Activated T-helper 17 cell treated with anti-CD3 and anti-CD28 coated beads, Interleukin-2, amount 50 U/mL, for 72 hours (primary cell): ENCODE measurements at places on chromosomes 16 and 17.
A peak's percentile ranks its signal among the peaks of the same experiment; 100 is the strongest.

- ATAC-seq: no peak
These were observed 59.0 kb downstream of the TANGO6 start for GRCh38 chr16:68902003-68902968.

DNA sequence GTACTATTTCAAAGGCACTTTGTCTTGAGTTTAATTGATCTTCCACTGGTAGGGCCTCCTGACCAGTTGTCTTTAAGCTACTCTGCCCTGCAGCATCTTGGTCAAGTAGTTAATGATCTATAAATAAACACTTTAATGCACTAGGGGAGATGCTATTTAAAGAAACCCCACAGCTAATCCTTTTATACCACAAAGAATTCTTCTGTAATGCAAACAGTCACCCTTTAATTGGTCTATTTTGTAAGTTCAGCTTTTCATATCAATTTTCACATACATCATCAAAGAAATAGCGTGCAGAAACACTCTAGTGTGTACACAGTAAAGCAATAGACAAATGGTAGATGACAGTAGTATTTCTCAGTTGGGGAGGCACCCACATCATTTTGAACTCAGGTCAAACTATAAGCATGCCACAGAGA is 70.3 kb downstream of the PMP22 start:
- ATAC-seq: no peak

- ATAC-seq: no peak
These were observed 1.2 kb upstream of the KRT17 start for GRCh38 chr17:41625602-41626001.

DNA sequence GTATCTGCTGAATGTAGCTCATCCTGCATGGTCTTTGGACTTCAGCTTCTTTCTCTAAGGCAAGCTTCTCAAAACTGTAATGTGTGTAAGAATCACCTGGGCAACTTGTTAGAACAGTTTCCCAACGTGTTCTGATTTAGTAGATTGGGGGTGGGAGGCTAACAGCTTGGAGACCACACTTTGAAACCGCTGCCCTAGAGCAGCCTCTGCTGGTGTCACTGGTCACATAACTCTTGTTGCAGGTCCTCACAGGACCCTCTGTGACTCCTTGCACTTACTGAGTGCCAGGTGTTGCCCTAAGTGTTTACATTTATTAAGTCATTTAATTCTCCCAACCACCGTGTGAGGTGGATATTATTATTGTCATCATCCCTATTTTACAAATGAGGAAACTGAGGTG is 9.9 kb downstream of the SLC35G3 start:
- no peak for ATAC-seq

- peak; percentile 12 for ATAC-seq
These were observed 391.3 kb upstream of the CDH5 start for GRCh38 chr16:65975049-65975708.

DNA sequence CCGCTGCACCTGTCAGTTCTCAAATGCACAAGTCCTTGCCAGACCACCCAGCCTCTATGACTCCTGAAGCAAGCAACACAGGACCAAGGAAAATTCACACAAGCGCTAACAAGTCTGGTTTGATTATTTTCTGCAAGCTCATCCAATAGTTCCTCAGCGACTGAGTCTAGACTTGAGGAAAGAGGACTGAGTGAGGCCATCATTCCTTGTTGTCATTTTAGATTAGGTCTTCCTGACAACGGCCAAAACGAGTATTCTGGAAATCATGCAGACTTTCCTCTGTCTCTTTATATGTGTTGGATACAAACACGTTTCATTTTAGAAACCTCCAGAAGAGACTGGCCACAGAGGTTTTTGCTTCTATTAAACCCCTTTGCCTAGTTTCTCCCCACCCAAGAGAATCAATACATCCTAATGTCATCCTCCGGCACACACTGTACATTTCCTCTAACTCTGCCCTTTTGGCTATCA is 561 bp downstream of the CCDC47 start:
- no peak for ATAC-seq

- ATAC-seq: no peak
These were observed 16.3 kb downstream of the TTLL6 start for GRCh38 chr17:48800626-48801217.

DNA sequence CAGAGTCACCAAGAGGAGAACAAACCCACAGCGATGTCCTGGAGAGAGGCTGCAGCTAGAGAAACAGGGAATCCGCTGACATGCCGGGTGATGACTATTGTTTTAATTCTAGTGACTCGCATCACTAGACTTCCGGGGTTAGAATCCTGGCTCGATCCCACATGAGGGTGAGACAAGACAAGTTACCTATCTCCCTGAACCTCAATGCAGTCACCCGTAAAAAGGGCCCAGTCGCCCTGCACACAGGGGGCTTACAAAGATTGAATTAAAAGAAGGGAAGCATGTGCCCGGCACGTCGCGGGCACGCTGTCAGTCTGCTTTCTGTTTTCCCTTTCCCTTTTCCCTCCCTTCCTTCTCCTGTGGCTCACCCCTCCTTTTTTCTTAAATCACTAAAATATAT is 212.9 kb upstream of the FOXF1 start:
- ATAC-seq: no peak

DNA sequence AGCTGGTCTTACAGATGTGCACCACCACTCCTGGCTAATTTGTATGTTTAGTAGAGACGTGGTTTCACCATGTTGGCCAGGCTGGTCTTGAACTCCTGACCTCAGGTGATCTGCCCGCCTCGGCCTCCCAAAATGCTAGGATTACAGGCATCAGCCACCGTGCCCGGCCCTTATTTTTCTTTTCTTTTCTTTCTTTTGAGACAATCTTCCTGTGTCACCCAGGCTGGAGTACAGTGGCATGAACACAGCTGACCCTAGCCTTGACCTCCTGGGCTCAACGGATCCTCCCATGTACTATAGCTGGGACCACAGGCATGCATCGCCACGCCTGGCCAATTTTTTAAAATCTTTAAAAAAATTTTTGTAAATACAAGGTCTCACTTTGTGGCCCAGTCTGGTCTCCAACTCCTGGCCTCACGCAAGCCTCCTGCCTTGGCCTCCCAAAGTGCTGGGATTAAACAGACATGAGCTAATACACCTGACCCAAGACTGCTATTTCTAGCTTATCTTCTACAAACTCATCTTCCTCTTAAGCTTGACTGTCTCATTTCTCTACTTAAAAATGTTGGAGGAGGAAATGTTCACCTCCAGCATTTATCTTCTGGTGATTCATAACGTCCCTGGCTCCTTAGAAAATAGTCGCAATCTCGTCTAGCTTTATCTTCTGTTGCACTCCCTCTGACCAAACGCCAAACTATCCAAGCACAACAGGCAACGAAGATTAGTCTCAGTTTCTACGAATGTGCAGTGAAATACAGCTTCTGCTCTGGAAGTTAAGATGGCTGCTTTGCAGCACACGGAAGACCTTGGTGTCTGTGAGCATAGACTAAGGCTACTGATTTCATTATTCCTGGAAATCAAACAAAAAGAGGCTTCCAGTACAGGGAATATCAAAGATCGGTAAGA is 8.2 kb upstream of the TMEM94 start:
- no peak for ATAC-seq

DNA sequence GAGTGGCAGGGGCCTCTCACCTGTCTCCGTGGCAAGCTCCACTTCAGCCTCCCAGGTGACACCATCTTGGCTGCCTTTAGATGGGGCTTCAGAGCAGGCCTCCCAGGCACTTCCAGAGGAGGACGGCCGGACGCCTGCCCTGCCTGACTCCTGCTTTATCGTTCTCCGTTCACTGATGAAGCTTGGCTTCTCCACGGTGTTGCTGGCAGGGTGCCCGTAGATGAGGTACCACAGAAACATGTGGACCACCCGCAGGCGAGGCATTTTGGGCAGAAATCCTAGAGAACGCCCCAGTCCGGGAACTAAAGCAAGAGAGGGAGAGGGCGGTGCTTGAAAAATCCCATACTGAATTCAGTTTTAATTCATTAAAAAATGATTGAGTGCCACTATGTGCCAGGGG is 54.5 kb downstream of the GTF3C1 start:
- no peak for ATAC-seq

DNA sequence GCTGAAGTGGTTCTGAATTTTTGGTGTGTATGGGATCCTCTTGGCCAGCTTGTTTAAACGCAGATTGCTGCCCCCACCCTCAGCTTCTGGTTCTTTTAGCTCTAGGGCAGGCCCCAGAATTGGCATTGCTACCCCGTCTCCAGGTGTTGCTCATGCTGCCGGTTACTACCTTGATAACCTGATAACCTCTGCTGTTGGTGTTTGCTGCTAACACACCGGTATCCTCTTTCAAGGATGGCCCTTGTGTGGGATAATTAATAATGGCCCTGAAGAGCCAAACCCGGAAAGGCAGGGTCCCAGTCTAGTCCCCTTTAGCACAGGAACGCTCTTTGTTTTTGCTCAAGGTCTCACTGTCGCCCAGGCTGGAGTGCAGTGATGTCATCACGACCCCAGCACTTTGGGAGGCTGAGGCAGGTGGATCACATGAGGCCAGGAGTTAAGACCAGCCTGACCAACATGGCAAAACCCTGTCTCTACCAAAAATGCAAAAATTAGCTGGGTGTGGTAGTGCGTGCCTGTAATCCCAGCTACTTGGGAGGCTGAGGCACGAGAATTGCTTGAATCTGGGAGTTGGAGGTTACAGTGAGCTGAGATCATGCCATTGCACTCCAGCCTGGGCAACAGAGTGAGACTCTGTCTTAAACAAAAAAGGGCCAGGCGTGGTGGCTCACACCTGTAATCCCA is 1.3 kb upstream of the ST3GAL2 start:
- ATAC-seq: no peak

DNA sequence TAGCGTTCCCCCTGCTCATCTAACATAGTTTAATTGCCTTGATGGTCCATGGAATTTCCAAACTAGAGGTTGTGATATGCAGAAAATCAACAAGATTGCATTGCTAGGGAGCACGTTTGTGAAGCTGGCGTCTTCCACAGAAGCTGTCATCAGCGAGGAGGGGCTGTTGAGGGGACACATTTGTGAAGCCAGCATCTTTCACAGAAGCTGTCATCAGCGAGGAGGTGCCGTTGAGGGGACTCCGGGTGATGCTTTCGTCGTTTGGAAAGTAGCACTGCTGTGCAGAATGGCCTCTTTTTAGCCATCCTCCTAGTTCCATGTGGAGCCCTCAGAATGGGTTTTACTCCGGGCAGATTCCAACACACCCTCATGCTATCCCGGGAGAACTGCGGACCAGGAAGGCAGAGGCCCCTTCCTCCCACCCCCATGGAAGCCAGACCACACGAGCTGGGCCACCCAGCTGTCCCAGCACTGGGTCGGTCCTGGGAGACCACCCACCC is 119.6 kb upstream of the CHMP6 start:
- no peak for ATAC-seq

DNA sequence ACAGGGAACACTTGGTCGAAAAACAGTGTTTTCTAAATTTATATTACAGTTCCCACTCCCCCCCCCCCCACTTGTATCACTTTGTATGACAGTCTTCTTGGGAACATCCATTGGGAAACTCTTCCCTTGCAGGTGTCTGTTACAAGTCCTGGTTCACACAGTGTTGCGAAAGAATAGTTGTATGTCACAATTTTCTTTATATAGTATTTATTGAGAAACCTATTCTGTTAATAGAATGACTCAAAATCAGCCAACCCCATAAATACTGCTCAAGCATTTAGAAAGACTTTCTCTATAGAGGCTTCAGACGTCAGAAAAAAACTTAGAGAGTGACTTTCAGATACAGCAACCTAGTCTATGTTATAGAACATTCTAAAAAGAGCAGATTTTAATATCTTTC is 414.4 kb downstream of the WWOX start:
- ATAC-seq: no peak

- peak; percentile 20 for ATAC-seq
These were observed 12.3 kb downstream of the CHMP6 start for GRCh38 chr17:81003711-81004475.

GRCh38 chr17:35493040-35493439 is 44.4 kb downstream of the SLFN12L start:
- ATAC-seq: no peak

- ATAC-seq: no peak
These were observed 19.9 kb upstream of the PLLP start for GRCh38 chr16:57304169-57305061.

- ATAC-seq: peak; percentile 51
These were observed 1.5 kb downstream of the HCFC1R1 start for GRCh38 chr16:3022208-3022683.

DNA sequence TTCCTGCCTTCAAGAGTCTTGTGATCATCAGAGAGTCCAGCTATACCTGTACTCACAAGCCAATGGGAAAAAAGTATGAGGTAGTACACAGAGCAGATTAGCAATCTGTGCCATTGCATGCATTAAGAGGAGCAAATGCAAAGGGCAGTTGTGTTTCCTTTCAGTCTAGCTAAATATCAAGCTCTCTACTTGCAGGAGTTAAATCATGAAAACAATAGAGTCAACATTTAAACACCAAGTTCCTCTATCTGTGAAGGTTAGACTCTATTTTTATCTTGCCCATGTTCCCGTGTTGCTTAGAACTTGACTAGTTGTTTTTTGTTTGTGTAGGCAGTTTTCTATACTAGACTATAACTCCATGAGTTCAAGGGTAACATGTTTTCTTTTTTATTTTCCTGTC is 4.7 kb upstream of the FAM20A start:
- no peak for ATAC-seq

GRCh38 chr17:75289832-75290337 is 652 bp upstream of the SLC25A19 start:
- ATAC-seq: peak; percentile 34

DNA sequence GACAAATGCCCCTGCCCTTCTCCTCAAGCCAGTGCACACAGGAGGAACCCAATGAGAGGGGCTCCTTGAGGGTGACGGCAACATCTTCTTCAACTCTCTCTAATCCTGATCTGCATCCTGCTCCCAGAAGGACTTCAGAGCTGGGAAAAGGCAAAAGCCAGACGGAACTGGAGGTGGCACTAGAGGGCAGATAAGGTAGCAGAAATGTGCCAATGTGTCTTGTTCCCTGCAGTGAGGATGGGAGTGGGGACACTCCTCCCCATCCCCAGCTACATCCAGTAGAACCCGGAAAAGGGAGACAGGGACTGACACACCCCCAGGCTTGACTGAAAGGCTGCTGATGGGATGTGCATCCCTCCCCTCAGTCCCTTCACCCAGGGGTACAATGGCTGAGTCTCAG is 28.5 kb downstream of the SRCIN1 start:
- no peak for ATAC-seq

DNA sequence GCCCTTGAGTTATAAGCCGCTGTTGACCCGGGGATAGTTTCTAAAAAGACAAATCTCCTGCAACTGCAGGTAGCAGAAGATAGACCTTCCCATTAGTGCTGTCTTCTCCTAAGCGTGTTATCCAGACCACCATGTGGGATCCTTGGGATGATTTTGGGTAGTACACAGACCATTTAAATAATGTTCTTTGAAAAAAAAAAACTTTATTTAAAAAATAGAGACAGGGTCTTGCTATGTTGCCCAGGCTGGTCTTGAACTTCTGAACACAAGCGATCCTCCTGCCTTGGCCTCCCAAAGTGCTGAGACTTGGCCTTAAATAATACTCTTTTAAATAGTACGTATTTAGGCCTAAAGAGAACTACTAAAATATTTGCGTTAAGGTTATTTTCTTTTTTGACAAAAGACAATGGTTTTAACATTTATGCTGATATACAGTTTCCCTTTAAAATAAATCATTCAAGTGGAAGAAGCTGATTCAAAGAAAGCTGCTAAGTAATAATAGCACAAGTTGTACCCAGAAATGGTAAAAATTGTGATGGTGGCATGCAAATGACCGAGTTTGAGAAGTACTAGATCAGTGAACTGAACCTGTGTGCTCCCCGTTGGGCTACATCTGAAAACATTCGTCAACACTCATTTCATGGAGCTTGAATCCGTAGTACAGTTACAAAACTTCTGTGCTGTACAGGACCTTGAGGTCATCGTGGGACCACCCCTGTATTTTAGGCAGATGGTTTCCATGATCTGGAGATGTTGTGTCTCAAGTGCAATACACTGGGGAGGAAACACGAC is 24.0 kb downstream of the SMARCE1 start:
- no peak for ATAC-seq

- no peak for ATAC-seq
These were observed 1.5 kb downstream of the FLCN start for GRCh38 chr17:17235212-17236174.
